ENCODE measurements at places on chromosomes 4 and X.

- no peak for DNase-seq
Measured at GRCh38 chr4:98833384-98833783, 95.5 kb downstream of the EIF4E start.

- DNase-seq = no peak
Measured at GRCh38 chr4:166293556-166293955, 420.5 kb downstream of the TLL1 start.

DNA sequence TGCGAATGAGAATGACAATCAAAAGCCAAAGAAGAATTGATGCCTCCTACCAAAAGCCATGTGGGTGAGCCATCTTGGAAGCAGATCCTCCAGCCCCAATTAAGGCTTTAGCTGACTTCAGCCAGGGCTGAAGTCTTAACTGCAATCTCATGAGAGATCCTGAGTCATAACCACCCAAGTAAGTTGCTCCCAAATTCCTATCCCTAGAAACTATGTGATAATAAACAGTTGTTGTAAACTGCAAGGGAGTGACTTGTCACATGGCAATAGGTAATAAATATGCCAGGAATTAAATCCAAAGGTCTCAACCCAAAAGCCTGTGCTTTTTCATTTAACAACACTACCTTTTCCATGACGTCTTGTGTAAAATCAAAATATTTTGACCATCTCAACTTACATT lies 154.2 kb upstream of the TBL1X start:
- no peak for DNase-seq

GRCh38 chr4:20109391-20109790 lies 142.3 kb upstream of the SLIT2 start:
- DNase-seq = no peak

- no peak for DNase-seq
Measured at GRCh38 chr4:5893004-5893580, at the start of gene CRMP1. TSS of gene CRMP1 (minus strand) at chr4:5893086. CDS start at chr4:5892969, 117 bp downstream.

DNA sequence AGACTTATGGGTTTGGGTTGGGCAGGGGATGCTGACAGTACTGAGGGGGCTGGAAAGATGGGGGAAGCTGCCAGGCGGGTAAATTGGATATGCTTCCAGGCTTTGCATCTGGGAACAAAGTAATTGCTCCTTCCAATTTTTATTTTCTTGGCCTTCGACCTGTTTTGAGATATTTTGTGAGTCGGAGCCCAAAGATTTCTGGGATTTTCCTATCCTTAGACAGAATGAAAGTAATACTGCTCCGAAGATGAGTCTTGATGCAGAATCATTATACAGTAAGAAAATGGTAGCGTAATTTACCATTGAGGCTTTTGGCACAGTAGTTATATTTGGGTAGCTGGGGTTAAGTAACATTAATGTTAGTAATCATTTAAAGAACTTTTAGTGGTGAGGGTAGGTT lies 1.4 kb downstream of the SMARCA5 start:
- DNase-seq = peak; percentile 9

GRCh38 chr4:6668391-6668790 lies 25.3 kb upstream of the S100P start:
- no peak for DNase-seq

DNA sequence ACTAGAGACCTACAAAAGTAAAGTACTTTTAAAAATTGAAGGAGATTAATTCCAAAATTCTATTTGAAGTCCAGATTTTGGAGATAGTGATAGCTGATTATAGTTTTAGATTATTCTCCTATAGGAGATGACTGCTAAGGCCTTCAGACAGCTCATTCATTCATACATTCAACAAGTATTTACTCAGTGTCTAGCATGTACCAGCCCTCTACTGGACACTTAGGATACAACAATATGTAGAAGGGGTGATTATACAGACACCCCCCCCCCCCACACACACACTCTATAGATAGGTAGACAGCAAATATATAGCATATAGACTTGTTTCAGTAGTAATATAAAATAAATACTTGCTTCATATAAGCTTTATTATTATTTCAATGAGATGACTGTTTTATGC lies 60.4 kb upstream of the TAF9B start:
- peak; percentile 10 for DNase-seq

DNA sequence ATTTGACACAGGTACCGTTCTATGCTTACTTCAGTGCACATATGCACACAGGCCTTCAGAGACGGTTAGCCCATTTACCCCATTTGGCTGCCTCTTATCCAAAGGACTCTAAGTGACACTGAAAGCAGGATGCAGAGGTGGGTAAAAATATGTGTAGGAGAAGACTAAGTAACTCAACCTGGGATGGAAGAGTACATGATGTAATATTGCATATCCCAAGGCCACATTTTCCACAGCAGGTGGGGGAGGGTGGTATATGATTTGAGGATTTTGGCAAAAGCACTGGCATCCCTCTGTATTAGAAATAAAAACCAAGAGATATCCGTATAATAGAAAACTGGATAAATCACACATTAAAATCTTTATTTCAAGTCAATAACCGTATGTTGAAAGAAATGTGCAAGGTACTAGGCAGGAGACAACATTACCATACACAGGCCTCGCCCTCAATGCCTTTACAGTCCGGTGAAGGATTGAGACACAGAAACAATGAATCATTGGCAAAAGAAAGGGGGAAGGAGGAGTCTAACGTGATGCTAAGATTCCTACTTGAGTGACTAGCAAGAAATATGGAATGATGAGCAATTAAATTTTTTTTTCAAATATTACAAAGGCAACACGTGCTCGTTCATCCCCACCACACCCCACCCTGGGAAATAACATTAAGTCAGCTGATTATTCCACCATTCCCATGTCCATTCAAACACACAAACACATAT lies 161.0 kb upstream of the RASGEF1B start:
- no peak for DNase-seq

DNA sequence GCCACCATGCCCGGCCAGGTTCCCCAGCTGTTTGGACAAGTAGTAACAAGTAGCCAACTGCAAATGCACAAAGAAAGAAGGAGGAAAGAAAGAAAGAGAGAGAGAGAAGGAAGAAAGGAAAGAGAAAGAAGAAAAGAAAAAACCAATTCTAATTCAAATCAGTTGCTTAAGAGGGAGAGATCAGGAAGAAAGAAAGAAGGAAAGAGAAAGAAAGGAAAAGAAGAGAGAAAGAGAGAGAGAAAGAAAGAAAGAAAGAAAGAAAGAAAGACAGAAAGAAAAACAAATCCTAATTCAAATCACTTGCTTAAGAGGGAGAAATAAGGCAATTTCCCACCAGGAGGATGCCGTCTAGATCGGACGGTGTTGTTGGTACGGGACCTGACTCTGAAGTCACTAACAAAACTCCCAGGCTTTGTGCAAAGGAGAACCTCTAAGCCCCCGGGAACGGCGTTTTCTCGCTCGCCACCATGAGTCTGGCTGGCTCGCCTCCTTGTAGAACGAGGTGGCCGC lies 95.5 kb upstream of the PPP2R3B start:
- DNase-seq = no peak

DNA sequence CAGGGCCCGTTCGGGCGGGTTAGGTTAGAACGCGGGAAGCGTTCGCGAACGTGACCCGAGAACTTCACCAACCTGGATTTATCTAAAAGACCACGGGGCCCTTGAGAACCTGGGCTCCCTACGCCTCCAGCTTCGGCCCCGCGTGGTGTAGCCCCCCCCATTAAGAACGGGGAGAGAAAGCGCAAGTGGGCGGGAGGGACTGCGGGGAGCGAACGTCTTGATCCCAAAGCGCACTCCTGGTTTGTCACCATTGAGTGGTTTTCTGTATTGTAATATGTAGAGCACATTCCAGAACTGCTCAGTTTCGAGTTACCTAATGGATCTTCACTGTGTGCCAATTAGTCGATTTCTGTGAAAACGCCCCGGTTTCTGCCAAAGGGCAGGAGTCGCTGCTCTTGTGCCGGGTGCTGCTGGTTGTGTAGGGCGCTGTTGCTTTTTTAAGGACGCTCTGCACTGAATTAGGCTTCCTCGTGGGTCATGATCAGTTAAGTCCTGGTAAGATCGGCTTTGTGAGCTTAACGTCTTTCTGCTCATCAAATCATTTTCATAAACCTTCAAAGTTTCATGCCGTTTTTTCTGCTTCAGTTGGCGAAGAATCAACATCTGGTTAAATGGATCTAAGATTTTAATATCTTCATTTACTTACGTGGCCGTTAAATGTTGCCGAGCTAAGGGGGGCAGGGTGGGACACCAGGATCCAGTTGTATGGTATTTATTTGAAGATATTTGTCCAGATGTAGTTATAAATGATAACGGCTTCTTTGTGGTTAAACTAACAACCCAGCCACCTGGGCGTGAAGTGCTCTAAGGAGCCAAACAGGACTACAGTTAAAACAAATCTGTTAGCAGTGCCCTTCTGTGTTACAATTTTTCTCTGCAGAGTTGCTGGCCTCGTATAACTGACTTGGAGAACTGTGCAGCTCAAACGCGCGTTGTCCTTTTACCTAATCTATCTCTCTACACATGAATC lies 809 bp downstream of the MND1 start:
- DNase-seq = peak; percentile 63

DNA sequence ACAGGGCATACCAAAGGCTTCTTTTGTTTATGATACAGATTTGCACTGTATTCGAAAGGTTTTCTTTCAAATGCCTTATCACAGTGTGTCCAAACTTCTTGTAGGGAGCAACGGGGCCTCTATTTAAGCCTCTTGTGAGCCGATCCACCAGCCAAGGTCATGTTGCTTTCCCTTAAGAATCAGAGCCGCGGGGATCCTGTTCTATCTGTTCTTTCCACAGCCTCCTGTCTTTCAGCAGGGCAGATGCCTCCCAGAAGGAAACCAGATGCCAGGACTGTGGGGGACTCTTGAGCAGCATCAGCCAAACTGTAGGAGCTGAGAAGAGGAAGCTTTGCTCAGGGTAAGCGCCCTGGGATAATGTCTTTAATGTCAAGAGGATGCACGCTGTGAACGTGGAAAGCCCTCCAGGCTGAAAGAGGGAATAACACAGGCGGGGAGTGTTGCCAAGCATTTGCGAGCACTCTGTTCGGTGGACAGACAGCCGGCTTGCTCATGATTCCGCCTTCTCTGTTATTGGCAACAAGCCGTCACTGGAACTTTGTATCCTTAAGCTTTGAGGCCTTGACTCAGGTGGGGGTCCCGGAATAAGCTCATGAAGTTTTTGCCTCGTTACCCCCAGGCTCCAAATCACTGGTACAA lies 279.8 kb upstream of the FRG1 start:
- DNase-seq = no peak

DNA sequence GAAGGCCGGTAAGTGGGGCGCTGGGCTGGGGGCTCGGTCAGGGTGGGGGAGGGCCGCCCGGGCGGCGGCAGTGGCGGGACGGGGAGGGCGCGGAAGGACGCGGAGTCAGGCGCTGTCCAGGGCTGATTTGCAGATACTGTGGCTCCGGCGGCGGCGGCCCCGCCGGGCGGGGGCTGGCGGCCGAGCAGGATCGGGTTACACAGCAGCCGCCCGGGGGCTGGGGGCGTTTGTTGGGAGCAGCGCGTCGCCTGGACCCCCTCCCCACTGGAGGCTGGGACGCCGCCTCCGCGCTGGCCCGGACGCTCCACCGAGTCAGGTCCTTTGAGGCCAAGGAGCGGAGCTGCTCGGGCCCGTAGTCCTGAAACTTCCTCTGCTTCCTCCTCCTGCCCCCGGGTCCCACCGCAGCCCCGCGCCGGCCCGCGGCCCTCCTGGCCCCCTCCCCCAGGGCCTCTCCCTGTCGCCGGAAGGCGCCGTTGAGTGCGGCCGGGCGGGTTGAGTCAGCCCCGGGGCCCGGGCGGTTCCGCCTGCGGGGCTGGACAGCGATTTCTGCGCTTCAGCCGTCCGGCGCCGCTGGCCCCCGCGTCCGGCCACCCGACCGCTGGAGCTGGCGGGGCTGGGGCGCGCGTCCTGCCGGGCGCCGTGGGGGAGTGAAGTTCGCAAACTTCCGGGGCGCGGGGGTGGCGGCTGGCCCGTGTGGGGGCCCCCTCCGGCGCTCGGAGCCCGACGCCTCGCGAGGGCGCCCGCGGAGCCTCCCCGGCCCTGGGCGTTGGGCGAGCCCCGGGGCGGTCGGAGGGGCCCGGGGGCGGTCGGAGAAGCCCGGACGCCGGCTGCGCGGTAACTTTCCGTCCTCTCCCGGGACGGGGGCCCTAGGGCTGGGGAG lies 746 bp downstream of the REST start:
- peak; percentile 65 for DNase-seq

DNA sequence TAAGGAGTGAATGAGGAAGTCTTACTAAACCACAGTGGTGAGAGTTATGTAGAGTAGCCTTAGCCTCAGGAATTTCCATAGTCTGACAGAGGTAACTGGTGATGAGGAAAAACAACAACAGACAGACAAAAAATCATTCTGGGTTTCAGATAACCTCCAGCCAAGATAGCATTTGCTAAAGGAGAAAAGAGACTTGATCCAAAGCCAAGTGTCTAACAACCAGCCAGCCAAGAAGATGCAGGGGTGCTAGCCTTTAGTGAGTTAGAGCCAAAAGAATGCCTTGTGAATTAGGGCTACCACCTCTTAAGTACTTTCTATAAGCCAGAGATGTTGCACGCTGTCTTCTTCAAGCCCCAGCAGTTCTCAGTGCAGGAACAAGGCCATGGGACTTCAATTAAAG lies 478.0 kb upstream of the CPEB2 start:
- no peak for DNase-seq

- peak; percentile 9 for DNase-seq
Measured at GRCh38 chrX:31580726-31581125, 508.9 kb upstream of the FTHL17 start.

DNA sequence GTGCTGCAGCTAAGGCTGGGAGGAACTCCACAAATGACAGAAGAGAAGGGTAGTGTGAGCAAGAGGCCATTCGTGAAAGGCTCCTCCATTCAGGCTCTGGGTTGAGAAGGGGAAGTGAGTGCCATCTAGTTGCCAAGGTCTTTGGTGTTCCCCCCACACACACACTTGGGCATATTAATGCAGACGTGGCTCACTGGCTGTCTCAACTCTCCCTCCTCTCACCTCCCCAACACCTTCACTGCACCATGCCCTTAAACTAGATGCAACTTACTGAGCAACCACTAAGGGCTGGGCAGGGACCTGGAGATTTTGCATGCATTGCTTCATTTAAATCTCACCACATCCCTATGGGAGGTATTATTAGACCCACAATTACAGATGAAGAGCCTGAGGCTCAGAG lies 8.7 kb downstream of the CLRN2 start:
- DNase-seq = no peak
